Stimulated activated CD8-positive, alpha-beta memory T cell treated with anti-CD3 and anti-CD28 coated beads, Interleukin-4, amount 100 ng/mL, for 1 hour (primary cell): ENCODE measurements at places on chromosomes 5 and 9.

GRCh38 chr5:31827867-31828266, 188.9 kb downstream of the PDZD2 start:
- no peak for DNase-seq

- DNase-seq: no peak
Measured at GRCh38 chr9:19379697-19380046, 364 bp downstream of the RPS6 start.

- DNase-seq: peak; percentile 84
Measured at GRCh38 chr5:40679148-40679912, 385 bp upstream of the PTGER4 start.

DNA sequence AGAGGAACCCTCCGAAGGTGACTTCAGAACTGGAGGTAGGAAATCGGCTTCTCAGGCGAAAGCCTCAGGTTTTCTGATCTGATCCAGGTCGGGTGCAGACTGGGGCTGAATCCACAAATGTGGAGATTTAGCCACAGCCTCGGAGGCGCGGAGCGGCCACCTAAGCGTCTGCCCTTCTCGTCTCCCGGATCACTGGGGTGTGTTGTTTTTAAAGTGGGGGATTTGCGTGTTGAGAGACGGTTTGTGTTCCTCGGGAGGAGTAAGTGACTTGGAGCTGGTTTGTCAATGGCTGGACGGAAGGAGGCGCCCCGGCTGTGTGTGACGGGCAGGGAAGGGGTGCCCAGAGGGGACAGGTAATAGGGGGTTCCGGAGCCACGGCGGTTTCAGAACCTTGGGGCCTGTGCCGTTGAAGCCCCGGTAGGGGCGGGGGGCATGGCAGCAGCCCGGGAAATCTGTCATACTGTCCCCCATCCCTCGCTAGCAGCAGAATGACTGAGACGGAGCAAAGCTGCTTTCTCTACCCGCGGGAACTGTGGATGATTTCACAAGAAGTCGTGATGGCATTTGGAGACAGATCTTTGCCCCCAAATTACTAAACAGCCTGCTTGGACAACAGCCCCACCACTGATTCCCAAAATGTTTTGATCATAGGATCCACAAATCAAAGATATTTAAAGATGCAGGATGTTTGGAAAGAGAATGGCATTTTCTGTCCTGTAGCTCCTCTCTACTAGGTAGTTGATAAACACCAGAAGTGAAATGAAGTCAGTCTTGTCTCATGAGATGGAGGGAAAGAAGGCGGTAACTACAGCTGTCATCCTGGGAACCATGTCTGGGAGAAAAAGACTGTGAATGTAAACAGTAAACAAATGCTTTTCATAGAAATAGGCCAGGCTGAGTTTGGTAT, 216.5 kb downstream of the PDZD2 start:
- no peak for DNase-seq

DNA sequence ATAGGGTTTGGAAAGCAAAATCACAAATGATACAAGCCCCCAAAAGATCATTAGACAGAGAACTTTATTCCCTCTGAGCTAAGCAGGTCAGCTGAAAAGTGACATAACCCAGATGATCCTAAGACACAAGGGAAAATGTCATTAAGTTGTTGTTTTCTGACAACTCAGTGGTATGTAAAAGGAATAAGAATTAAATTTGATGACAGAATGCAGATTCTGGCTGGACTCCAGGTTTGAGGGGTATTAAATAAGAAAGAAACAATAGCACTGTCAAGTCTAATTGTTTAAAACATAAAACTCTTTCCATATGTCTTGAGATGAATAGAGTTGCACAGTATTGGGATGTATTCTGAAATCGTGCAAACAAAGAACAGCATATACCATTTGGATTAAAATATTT, 429.9 kb downstream of the CAAP1 start:
- DNase-seq: no peak

DNA sequence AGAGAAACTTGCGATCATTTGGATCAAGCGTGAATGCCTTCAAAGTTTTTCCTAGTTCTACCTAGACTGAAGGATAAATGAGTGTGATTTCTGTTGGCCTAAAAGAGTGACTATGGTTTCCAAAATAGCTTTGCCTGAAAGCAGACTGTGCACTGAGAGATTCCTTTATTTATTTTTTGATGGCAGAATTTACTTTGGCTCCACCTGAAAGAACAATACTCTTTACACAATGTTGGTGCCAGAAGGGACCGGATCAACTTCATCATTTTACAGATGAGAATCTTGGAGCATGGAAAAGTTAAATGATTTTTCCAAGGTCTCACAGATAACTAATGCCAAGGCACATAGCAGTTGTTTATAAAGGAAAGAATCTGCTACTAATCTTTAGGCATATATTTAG, 199.6 kb downstream of the KCTD16 start:
- no peak for DNase-seq

- no peak for DNase-seq
Measured at GRCh38 chr9:125508249-125508648, 198.8 kb downstream of the MAPKAP1 start.

DNA sequence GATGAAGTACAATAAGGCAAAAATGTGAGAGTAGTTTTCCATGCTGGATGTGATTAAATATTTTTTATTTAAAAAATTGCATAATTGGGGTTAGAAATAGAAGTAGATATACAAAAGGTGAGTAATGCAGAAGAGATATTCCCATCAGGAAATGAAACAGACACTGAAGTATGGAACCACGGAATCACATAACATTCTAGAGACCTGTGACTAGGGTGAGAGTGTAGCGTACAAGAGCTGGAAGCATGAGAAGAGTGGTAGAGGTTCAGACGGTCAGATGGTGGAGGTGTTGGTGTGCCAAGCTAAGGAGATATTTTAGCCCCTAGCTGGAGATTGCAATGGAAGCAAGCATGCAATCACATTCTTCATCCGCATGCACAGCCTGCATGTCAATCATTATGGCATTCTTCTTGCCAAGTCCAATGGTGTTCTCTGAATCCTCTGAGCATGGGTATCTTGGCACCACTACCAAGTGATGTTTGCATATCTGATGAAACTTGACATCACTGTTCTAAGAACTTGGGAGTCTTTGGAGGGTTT, 587.8 kb downstream of the PSAT1 start:
- no peak for DNase-seq

DNA sequence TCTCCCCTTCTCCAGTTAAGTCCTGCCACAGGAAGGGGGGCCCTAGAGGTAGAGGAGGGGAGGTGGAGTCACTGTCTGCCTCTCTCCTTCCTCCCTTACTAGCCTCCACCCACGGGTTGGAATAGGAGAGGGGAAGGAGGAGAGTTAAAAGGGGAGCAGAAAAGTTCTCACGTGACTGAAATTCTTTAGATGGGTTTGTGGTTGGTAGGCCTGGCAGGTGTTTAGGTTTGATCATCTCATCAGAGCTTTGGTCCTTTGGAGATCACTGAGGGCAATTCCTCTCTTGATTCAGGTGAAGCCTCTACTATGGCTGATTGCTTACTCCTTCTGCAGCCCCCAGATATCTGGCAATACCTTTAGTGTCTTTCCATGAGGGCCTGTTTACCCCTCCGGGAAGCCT, 24.9 kb upstream of the C5orf63 start:
- DNase-seq: no peak

DNA sequence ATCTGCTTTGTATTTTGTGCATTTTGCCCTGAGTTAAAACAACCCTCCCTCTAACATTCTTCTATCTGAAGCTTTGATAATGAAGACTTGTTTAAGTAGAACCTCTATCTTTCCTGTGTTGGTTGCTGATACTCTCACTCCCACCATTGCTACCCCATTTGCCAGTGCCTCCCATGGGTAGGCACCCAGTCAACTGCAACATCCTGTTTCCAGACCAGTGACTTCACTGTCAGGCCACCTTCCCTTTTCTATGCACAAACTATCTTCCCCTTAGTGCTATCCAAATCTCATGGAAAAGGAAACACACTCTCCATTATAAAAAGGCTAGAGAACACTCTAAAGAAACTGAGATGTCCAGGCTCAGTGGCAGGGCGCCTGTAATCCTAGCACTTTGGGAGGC, 5.6 kb upstream of the IARS1 start:
- no peak for DNase-seq

DNA sequence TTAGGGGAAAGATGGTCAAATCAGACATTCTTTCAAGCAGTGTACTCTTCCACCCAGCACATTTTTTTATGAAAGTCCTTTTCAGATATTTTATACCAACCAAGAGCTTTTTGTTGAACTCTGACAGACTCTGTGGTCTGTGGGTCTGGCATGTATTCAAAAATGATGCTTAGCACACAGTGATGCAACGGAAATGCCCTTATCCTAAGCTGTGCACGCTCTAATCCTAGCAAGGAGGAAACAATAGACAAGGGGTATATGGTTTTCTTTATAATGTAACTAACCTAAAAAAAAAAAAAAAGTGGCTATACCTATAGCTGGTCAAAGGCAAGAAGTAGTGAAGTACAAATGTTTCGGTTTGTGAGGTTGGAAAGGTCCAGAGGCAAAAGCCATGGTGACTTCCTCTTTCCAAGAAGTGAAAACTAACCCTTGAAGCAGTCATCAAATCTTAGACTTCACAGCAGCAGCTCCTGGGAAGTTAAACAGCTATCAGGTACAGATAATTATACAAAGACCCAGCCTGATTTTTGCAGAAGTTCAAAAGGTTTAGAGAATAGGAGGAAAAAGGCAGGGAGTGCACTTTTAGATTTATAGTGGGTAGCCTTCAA, 82.5 kb downstream of the SEMA6A start:
- no peak for DNase-seq

DNA sequence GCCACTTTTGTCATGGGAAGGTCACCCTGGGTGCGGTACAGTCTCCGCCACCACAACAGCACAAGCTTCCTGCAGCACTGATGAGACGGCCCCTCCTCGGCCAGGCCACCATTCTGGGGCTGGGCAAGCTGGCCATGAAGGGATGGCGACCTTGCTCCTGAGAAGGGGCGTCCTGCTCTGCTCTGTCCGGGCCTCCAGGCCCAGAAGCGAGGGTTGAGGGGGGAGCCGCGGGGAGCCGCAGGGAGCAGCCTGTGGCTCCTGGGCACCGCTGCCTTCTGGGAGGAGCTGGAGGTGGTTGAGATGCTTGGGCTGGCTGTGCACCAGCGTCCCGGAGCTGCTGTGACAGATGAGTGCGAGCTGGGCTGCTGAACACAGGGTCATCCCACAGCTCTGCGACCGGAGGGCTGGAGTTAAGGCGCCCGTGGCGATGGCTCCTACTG, 84.3 kb upstream of the RAPGEF1 start:
- DNase-seq: no peak

- DNase-seq: no peak
Measured at GRCh38 chr5:17801595-17801994, 167.3 kb downstream of the TAF11L14 start.

DNA sequence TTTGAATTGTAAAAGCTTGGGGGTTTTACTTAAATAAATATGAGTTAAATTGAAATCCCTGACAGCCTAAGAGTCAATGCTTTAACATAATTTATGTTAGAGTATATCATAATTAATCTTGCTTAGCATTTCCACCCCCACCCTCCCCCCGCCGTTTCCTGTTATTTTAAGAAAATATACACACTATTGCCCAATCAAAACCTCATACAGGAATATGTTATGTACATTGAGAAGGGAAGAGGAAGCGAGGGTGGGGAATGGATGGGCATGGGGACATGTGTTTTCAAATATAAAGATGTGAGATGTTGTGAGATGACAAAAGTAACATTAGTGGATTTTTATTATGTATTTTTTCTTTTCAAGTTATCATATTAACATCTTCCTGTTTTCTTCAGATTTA, 561.1 kb upstream of the MEF2C start:
- no peak for DNase-seq

DNA sequence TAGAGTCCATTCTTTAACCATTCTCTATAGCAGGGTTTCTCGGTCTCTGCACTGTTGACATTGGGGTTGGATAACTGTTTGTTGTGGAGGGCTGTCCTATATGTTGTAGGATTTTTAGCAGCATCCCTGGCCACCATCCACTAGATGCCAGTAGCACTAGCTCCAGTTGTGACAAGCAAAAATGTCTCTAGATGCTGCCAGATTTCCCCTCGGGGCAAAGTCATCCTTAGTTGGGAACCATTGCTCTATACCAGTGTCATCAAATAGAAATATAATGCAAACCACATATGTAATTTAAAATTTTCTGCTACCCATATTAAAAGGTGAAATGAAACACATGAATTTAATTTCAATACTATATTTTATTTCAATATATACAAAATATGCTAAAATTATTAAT, 2.9 kb downstream of the TTC23L start:
- no peak for DNase-seq

- DNase-seq: no peak
Measured at GRCh38 chr9:92562461-92562967, 26.7 kb upstream of the ECM2 start.

DNA sequence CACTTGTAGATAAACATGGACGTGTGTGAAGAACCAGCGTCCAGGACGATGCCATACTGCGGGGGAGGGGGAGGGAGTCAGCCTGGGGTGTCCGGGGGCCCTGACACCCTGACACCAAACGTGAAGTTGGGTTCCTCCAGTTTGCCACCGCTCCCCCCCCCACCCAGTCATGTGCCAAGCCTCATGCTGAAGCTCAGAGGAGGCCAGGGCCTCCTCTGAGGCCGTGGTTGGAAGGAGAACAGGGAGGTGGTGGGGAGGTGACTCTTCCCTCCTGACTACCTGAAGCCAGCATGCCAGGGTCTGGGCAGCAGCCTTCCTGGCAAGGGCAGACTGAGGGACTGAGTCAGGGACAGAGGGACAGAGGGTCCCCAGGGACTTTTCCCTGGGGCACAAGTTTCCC, 1.6 kb downstream of the ENTPD2 start:
- DNase-seq: no peak

GRCh38 chr5:144201588-144201987, 30.9 kb downstream of the KCTD16 start:
- no peak for DNase-seq

DNA sequence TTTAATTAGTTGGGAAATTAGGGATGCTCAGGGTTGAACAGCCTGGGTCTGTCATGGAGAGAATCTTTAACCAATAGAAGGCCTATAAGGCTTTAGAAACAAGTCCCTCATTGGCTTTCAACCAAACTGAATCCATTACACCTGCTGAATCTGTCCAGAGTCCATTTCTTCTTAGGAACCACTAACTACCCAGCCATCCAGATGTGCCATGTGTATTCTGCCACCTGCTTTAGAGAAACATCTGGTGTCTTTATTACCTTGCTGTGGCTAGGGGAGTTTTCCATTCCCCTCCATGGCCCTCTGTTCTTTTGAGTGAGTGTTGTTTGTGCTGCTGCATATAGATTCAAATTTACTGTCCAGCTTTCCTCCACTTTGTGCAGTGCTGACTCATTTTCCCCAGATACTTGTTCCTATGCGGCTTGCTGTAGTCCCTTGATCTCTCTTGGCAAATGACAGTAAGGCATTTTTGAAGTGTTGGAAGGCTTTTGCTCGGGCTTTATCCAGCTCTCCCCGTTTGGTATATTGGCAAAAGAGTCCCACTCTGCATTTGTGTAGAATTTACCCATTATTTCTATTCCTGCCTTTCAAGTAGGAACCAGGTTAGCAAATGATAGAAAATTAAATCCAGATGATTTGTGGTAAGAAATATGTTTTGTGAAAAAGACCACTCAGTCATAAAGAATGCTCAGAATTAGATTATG, 54.6 kb downstream of the NLN start:
- no peak for DNase-seq

GRCh38 chr5:158543539-158544387, 556.0 kb downstream of the EBF1 start:
- DNase-seq: no peak
